Parietal lobe (tissue), 2 donors: ENCODE measurements at places on chromosomes 1 and 21. TPM values are rescaled to one million over a fixed set of nuclear protein-coding genes. Genes with fewer than 3 reads are reported as not detected.

The NUP210L gene
- 0.31 TPM for total RNA-seq

The AVPR1B gene
- not detected for total RNA-seq

The DDX59 gene
- 20.0 TPM for total RNA-seq

The PKP1 gene
- not detected for total RNA-seq

The CLDN8 gene
- not detected for total RNA-seq

The KRTAP19-1 gene
- not detected for total RNA-seq

The NTRK1 gene
- total RNA-seq = 0.31 TPM

The LYPLAL1 gene
- 44.4 TPM for total RNA-seq

The FAM151A gene
- total RNA-seq = not detected

The FCGR3A gene
- 4.1 TPM for total RNA-seq
